ENCODE measurements at places on chromosomes 7 and 10. TPM values are rescaled to one million over a fixed set of nuclear protein-coding genes. Genes with fewer than 3 reads are reported as not detected.

GRCh38 chr7:2271273-2272026 lies 29.4 kb downstream of the NUDT1 start:
- no peak for DNase-seq

- DNase-seq: peak; percentile 16
Measured at GRCh38 chr10:71316056-71316785, 2.8 kb upstream of the SLC29A3 start.

GRCh38 chr7:30555525-30555924 lies 39.2 kb upstream of the GARS1 start:
- DNase-seq: no peak

The BMS1 gene
- 22.4 TPM for total RNA-seq

GRCh38 chr7:130854481-130854880 lies 120.5 kb upstream of the KLF14 start:
- no peak for DNase-seq

The CABCOCO1 gene
- total RNA-seq: 0.51 TPM

The PHYHIPL gene
- not detected for total RNA-seq

The SNCG gene
- 31.4 TPM for total RNA-seq

- DNase-seq: no peak
Measured at GRCh38 chr7:107108793-107109371, 59.9 kb upstream of the HBP1 start.

The CALML3 gene
- total RNA-seq: not detected

The GJD4 gene
- not detected for total RNA-seq

The LEP gene
- total RNA-seq: not detected

- peak; percentile 54 for DNase-seq
Measured at GRCh38 chr10:101061624-101062231, at the start of gene KAZALD1. Gene KAZALD1, plus strand, starts transcription at chr10:101061989. Its CDS starts 604 bp downstream, at chr10:101062593.

- no peak for DNase-seq
Measured at GRCh38 chr7:80825499-80825898, 93.4 kb downstream of the SEMA3C start.

The CLEC2L gene
- not detected for total RNA-seq

DNA sequence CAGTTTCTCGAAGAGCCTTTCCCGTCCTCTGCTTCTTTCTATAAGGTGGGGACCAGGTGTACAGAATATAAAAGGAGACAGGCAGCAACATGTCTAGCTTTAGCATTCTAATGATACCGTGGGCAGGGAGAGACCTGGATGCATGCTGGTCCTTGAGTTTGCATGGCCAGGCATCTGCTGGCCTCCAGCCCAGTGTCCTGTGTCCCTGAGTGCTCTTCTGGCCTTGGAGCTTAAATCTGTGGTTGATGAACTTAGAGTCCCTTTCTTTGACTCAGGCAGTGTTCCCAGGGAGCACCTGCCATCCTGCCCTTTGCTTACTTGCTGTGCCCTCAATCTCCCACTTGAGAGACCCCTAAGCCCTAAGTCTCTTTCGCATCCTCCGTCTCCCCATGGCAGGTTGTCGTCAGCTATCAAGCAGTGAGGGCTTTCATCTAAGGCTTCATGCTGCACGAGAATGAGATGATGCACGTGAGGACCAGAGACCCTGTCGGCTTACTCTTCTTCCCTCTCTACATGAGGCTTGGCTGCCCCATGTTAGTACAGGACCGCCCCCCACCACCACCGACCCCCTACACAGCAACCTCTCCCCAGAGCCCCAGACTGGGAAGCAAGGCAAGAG lies 313.4 kb upstream of the C7orf33 start:
- DNase-seq: no peak

DNA sequence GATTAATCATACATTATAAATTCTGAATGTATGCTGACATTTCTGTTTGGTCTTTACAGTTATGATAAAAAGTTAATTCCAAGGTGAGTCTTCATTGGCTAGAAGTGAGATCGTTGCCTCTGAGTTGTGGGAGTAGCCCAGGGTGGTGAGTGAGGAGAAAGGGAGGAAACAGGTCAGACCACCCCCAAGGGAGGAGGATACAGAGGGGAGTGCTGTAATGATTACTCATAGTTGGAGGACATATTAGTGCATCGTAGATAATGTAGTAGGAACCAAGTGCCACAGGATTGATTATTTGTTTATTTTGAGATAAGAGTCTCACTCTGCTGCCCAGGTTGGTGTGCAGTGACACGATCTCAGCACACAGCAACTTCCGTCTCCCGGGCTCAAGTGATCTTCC lies 672.2 kb downstream of the INHBA start:
- DNase-seq: no peak
